ENCODE measurements at places on chromosomes 11 and 22.

DNA sequence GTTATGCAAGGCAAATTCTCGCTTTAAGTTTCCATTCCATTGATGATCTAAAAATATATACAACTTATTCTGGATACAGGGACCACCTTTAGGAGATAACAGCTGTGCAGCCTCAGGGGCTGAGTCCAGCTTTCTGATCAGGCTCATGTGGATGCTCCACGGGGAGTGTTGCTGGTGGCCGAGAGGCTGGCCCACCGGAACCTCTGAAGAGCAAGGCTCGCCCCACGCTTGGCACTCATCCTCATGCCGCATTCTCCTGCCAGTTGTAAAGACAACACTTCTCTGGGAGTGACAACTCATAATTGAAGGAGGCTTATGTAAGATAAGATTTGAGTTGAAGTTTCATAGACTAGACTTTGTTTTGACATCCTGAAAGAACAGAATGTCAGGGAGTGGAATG is 123.5 kb downstream of the MPPED1 start:
- H3K36me3 ChIP-seq: peaks cover 16% of the 10 kb centered on the region
- no peaks in the 10 kb centered on the region for H3K27me3 ChIP-seq
- no peak overlapping the region for H3K4me3 ChIP-seq

GRCh38 chr22:27278946-27279345 is 522.6 kb downstream of the MN1 start:
- no peak for DNase-seq
- H3K4me3 ChIP-seq: no peak overlapping the region
- peaks cover 13% of the 10 kb centered on the region for H3K4me1 ChIP-seq
- H3K27me3 ChIP-seq: peaks cover 7% of the 10 kb centered on the region
- peaks cover 6% of the 10 kb centered on the region for H3K36me3 ChIP-seq

DNA sequence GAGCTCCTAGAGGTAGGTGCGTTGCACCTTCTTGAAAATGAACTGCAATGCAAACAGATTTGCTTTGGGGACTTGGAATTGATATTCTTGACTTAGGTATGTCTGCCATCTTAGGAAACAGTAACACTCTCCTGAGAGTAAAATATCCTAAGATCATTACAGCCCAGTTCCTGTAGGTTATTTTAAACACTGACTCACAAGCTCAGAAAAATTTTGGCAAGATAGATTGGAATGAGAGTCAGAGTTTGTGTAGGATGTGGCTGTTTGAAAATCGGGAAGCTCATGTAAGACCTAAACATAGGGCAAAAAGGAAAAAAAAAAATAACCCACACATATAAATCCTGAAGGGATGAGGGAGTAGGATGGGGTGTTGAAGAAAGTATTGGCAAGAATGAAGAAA is 377.0 kb upstream of the LRRC4C start:
- DNase-seq: no peak
- no peaks in the 10 kb centered on the region for H3K4me1 ChIP-seq
- H3K27me3 ChIP-seq: no peaks in the 10 kb centered on the region
- H3K4me3 ChIP-seq: no peak overlapping the region

DNA sequence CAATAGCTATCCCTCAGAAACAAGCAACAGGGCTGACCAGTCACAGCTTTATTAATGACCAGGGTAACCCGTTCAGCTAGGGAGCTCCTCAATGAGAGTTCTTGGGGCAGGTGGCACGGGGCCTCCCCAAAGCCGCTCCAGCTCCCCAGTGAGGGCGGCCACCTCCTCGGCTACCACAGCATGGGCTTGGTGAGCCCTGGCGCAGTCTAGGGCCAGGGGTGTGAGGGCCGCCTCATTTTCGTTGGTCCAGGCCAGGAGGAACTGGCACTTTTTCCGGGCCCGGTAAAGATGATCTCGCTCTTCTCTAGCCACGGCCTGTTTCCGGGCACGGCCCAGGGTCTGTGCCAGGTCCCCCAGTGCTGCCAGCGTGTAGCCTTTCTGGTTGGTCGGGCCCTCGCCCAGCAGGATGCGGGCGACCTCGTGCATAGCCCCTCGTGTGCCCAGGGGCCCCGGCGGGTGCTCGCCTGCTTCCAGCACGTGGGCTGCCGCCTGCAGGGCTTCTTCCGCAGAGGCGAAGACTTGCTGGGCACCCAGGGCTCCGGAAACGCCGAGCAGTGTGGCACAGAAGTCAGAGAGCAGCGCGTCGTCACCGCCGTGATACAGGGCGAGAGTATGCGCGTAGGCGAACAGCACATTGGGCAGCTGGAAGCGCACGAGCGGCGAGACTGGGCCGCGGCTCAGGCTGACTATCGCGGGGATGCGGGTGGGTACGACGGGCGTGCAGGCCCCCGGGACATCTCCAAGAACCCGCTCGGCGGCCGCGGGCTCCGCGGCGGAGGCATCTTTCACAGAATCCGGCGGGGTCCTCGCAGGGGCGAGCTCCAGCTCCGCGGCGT is 913 bp downstream of the ZNHIT2 start:
- no peak for DNase-seq
- H3K4me1 ChIP-seq: peaks cover 19% of the 10 kb centered on the region
- peak overlapping the region; percentile 86 for H3K4me3 ChIP-seq
- no peaks in the 10 kb centered on the region for H3K27me3 ChIP-seq

GRCh38 chr11:34988294-34989255 is 72.2 kb downstream of the PDHX start:
- peaks cover 20% of the 10 kb centered on the region for H3K36me3 ChIP-seq
- H3K27me3 ChIP-seq: no peaks in the 10 kb centered on the region
- H3K4me1 ChIP-seq: no peaks in the 10 kb centered on the region
- H3K4me3 ChIP-seq: no peak overlapping the region

DNA sequence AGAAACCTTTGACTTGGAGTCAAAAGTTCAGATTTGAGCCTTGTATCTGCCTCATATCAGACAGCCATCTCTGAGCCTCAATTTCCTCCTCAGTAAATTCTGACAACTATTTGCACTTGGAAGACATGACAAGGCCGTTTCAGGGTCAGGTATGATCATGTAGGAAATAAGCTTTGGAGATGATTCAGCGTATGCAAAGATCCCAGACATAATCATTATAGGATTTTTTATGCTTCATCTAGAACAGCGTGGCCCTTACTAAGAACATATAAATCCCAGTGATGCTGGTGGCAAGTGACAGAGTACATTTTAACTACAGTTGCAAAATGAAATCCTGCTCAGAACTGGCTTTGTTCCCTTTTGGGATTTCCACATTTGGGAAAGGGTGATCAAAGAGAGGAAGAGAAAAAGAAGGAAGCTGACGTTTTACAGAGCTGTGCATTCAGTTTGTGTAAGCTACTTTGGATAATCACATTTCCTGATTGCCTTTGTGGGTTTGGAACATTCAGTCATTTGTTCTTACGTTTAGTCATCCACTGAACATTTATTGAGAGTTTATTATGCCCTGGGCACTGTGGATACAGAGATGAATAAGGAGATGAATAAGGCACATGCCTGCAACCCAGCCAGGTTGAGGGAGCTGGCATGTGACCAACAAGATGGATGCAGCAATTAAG is 81.9 kb upstream of the HEPHL1 start:
- H3K4me1 ChIP-seq: no peaks in the 10 kb centered on the region
- no peak overlapping the region for H3K4me3 ChIP-seq
- H3K36me3 ChIP-seq: no peaks in the 10 kb centered on the region
- no peaks in the 10 kb centered on the region for H3K27me3 ChIP-seq
- H3K27ac ChIP-seq: no peak overlapping the region
- no peak for DNase-seq

GRCh38 chr11:2886191-2886894 is 768 bp upstream of the CDKN1C start:
- peak overlapping the region; percentile 16 for H3K4me3 ChIP-seq
- H3K27me3 ChIP-seq: peaks cover 60% of the 10 kb centered on the region
- 0 out of 2 replicates have a peak, but pooled peaks cover 4% of the 10 kb centered on the region for H3K36me3 ChIP-seq

DNA sequence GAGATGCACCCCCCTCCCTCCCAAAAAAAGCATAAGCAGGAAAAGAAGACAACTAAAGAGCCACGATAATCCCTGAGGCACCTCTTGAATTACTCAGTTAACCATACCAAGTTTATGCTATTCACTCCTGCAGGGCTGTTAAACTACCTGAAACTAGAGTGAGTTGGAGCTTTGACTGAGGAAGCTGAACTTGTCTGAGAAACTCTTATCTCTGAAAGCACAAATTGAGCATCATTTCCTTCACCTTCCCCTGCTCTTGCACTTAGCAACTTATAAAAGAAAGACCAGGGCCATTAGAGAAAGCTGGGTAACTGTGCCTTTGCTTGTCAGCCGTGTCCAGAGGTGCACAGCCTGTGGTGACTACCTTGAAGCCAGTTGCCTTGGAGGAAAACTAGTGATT is 745.6 kb downstream of the NELL1 start:
- H3K4me3 ChIP-seq: no peak overlapping the region
- H3K27ac ChIP-seq: no peak overlapping the region
- DNase-seq: no peak
- H3K36me3 ChIP-seq: no peaks in the 10 kb centered on the region
- no peaks in the 10 kb centered on the region for H3K27me3 ChIP-seq
- H3K4me1 ChIP-seq: peaks cover 19% of the 10 kb centered on the region

DNA sequence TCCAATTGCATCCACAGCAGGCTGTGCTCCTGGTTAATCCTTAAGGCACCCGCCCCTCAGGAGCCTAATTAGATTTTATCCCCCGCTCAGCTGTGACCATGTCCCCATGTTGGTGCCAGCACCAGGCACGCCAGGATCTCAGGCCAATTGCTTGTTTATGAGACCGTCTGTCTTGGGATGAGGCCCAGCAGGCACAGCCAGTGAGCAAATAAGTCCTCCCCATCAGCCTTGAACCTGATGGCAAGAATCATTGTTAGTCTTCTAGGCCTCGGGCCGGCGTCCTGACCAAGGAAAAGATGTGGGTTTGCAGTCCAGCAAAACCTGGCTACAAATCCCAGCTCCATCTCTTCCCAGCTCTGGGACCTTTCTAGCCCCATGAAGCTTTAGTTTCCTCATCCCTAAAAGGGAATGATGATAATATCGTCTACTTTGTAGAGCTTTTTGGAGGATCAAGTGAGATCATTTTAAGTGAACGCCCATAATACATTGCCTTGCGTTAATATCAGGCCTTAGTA is 57.3 kb downstream of the TP53I11 start:
- no peak overlapping the region for H3K4me3 ChIP-seq
- H3K4me1 ChIP-seq: peaks cover 37% of the 10 kb centered on the region
- H3K36me3 ChIP-seq: peaks cover 3% of the 10 kb centered on the region
- 0 out of 2 replicates have a peak overlapping the region, but pooled peaks have one; percentile 6 for H3K27ac ChIP-seq
- H3K27me3 ChIP-seq: no peaks in the 10 kb centered on the region

- no peak overlapping the region for H3K4me3 ChIP-seq
- DNase-seq: no peak
- no peaks in the 10 kb centered on the region for H3K36me3 ChIP-seq
- H3K27me3 ChIP-seq: peaks cover 3% of the 10 kb centered on the region
- no peak overlapping the region for H3K27ac ChIP-seq
Measured at GRCh38 chr11:112367895-112368294, 107.2 kb upstream of the PLET1 start.

DNA sequence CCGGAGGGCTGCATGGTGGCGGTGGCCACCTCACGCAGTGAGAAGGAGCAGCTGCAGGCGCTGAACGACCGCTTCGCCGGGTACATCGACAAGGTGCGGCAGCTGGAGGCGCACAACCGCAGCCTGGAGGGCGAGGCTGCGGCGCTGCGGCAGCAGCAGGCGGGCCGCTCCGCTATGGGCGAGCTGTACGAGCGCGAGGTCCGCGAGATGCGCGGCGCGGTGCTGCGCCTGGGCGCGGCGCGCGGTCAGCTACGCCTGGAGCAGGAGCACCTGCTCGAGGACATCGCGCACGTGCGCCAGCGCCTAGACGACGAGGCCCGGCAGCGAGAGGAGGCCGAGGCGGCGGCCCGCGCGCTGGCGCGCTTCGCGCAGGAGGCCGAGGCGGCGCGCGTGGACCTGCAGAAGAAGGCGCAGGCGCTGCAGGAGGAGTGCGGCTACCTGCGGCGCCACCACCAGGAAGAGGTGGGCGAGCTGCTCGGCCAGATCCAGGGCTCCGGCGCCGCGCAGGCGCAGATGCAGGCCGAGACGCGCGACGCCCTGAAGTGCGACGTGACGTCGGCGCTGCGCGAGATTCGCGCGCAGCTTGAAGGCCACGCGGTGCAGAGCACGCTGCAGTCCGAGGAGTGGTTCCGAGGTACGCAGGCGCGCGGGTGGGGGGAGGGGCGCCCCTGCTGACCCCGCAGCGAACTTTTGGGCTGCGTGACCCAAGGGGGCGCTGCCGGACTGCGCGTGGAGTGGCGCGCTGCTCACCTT is 670 bp downstream of the NEFH start:
- H3K36me3 ChIP-seq: peaks cover 5% of the 10 kb centered on the region
- peaks cover 66% of the 10 kb centered on the region for H3K27me3 ChIP-seq
- DNase-seq: peak; percentile 64
- H3K4me1 ChIP-seq: peaks cover 42% of the 10 kb centered on the region
- H3K4me3 ChIP-seq: peak overlapping the region; percentile 78
- H3K27ac ChIP-seq: no peak overlapping the region

GRCh38 chr11:115249061-115249578 is 255.1 kb downstream of the CADM1 start:
- H3K4me1 ChIP-seq: peaks cover 10% of the 10 kb centered on the region
- no peak for DNase-seq
- no peak overlapping the region for H3K4me3 ChIP-seq

GRCh38 chr11:73257342-73258103 is 14.6 kb upstream of the P2RY6 start:
- H3K4me3 ChIP-seq: no peak overlapping the region
- DNase-seq: no peak
- H3K27ac ChIP-seq: no peak overlapping the region

DNA sequence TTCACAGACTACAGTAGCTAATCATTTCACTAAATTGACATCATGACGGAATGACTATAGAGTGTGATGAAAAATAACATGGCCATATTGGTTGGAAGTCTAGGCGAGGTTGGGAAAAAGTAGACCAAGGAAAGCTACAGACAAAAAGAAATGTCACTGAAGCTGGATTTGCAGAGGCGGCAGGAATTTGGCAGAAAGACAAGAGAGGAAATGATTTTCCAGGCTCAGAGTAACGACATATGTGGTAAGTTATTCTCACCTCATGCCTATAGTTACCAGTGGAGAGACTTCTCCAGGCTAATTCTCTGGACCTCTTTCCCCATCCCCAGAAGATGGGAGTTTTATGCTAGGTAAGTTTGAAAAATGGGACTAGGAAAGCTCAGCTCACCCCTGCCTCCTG is 1005.8 kb upstream of the CCDC90B start:
- no peak overlapping the region for H3K4me3 ChIP-seq
- no peaks in the 10 kb centered on the region for H3K36me3 ChIP-seq
- H3K27me3 ChIP-seq: no peaks in the 10 kb centered on the region
- DNase-seq: no peak
- no peak overlapping the region for H3K27ac ChIP-seq

- DNase-seq: peak; percentile 99
- peaks cover 6% of the 10 kb centered on the region for H3K27me3 ChIP-seq
- H3K36me3 ChIP-seq: no peaks in the 10 kb centered on the region
- peak overlapping the region; percentile 63 for H3K4me3 ChIP-seq
- peaks cover 19% of the 10 kb centered on the region for H3K4me1 ChIP-seq
Measured at GRCh38 chr11:67420646-67421429, 5.4 kb downstream of the CARNS1 start.
